ENCODE measurements at places on chromosomes 4 and X. TPM values are rescaled to one million over a fixed set of nuclear protein-coding genes. Genes with fewer than 3 reads are reported as not detected.

KLB gene
- total RNA-seq: 0.23 TPM

GRCh38 chrX:17584248-17584681 lies 153.0 kb upstream of the SCML1 start:
- no peak for DNase-seq

DNA sequence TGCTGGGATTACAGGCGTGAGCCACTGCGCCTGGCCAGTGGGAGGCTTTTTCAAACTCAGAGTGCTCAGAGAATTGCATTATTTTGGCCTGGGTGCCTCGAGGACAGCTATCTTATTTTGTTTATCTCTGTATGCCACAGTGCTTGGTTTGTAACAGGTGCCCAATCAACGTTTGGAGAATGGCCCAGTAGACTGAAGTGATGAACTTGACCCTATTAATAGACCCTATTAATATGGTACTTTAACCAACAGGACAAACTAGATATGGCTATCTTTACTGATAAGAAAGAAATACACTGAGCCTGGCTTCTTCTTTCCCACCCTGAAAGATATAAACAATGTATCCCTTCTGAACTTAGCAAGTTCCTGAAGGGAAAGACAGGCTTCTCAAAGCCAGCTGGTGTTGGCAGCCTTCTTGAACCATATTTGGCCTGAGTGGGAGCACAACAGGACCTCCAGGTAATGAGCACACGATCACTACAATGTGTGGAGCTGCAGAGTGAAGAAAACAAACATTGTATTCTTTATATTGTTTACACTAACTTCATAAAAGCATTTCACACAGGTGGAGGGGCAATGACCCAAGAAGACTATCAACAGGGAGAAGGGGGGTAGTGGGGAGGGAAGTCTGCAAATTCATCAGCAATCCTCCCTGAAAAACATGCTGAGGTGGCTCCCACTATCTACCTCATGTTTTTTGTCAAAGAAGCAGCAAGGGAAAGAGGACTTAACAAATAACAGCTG lies 41.7 kb downstream of the PRPS1 start:
- no peak for DNase-seq

TRAM1L1 gene
- 5.3 TPM for total RNA-seq

DNA sequence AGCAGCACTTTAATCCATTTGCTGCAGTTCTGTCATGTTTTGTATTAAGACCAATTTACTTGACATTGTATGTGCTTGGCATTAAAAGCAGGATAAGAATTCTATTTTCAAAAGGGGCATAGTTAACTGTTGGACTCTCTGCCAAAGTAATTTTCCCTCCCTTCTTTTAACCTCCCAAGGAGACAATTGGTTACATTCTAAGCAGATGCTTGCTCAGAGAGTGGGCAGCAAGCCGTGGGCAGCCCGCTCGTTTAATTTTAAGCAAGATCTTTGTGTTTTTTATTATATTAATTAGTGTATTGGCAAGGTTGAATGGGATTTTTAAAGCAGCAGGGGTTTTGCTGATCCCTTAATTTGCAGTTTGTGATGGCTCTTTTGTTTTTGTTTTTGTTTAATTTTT lies 37.1 kb upstream of the KLHL8 start:
- no peak for DNase-seq

GRCh38 chr4:125387770-125388169 lies 73.0 kb downstream of the FAT4 start:
- DNase-seq: no peak

- no peak for DNase-seq
Observed at GRCh38 chr4:164508097-164508496, 245.8 kb upstream of the SMIM31 start.

IDH3G gene
- 106 TPM for total RNA-seq

- no peak for DNase-seq
Observed at GRCh38 chrX:119145241-119145653, 17.6 kb upstream of the KIAA1210 start.

DKK2 gene
- 0.73 TPM for total RNA-seq

DNA sequence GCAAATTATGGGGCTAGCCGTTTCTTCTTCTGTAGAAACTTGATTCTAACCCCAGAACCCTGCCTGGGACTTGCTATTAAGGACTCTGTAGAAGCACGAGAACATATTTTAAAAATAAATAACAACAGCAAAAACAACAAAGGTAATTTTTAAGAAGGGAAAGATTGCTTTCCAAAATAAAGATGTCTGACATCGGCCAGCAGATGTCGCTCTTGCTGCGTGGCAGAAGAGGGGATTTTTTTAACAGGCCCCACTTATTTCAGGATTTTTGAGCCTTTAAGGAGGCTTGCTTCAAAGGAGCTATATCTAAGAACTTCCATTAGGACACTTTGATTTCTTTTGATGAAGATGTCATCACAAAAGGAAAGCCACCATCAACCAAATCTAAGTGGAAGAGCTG lies 62.8 kb upstream of the EGFL6 start:
- DNase-seq: no peak

- DNase-seq: no peak
Observed at GRCh38 chr4:186693159-186693815, 30.4 kb downstream of the FAT1 start.

- DNase-seq: no peak
Observed at GRCh38 chrX:130869239-130869638, 33.8 kb downstream of the ENOX2 start.

DNA sequence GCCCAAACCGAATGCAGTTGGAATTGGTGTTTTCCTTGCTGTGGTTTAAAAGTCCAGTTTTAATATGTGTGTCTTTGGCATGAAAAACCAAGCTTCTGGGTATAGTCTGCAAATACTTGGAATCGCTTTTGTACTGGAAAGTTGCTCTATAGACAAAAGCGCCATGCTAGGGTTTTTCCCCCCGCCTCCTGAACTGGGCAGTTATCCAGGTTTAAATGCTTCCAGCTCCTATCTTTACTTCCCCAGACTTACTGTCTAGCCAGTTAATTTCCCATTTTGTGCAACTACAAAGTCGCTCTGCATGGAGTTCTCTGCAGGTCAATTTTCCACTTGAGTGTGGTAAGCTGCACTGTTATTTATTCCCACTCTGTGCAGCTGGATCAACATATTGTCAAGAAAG lies 2.7 kb downstream of the RASL11B start:
- no peak for DNase-seq

TRIM61 gene
- total RNA-seq: 1.3 TPM

- no peak for DNase-seq
Observed at GRCh38 chrX:150156615-150157014, 206.5 kb upstream of the MAMLD1 start.

Measured in prostate gland (tissue), 2 donors.